ENCODE measurements at places on chromosomes 16 and 17.

DNA sequence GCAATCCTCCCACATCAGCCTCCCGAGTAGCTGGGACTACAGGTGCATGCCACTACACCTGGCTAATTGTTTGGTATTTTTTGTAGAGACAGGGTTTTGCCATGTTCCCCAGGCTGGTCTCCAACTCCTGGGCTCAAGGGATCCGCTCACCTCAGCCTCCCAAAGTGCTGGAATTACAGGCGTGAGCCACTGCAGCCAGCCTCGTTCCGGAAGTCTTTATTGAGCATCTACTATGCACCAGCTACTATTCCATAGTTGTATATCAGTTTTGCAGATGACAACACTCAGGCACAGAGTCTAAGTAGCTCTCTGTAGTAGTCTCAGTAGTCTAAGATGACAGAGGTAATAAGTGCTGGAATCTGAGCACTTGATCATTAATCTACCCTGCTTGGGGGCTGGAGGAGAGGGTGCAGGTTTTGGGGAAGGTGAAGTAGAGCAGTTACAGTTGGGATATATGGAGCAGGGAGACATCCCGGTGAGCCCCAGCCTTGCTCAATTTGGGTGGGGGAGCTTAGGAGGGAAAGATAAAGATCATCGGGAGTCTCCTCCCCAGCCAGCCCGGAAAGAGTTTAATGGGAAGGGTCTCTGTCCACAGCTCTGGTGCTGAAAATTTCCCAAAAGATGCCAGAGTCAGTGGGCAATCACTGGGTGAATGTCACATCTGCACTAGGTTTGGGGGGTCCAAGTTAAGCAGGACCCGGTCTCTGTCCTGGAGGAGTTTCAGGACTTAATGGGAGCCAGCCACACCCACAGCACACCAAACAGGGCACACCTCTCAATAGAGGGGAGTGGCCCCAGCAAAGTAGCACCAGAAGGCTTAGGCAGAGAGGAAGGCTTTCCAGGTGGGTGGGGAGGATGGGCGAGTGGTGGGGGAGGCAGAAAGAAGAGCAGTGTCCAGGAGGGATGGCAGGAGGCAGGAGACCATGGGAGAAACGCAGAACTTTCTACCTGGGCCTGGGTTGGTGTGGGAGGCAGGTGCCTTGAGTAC, 1.7 kb downstream of the OTOP3 start:
- no peak for DNase-seq

GRCh38 chr17:81402530-81402941, 7.3 kb downstream of the BAHCC1 start:
- no peak for DNase-seq

DNA sequence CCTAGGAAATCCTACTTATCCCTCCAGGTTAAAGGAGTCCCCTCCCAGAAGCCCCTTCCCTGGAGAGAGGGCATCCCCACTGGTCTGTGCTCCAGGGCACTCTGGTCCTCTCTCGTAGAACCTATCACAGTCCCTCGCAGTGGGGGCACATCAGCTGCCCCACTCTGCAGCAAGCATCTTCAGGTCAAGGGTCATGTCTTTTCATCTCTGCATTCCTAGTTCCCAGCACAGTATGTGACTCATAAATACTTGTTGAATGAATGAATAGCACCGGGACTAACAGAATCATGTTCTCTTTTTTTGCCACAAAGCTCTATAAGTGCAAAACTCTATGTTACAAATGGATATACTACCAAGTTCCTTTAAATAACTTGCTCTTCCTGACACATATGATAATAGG, 36.0 kb downstream of the RNF157 start:
- no peak for DNase-seq

DNA sequence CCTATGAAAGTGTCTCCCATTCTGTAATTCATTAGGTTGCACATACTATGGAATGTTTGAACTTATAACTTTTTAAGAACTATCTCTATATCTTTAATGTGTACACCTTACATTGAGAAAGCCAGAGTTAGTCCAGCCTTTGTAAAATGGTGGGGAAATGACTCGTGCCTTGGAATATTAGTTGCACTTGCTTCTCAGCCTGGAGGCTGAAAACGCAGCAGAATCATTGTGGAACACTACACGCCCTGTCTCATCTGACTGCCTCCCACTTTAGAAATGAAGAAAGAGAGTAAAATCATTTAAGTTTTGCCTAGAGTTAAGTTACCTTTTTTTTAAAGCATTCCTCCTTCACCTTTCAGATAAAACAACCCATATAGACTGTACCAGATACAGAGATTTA, 90.7 kb upstream of the WSB1 start:
- DNase-seq, result no peak

DNA sequence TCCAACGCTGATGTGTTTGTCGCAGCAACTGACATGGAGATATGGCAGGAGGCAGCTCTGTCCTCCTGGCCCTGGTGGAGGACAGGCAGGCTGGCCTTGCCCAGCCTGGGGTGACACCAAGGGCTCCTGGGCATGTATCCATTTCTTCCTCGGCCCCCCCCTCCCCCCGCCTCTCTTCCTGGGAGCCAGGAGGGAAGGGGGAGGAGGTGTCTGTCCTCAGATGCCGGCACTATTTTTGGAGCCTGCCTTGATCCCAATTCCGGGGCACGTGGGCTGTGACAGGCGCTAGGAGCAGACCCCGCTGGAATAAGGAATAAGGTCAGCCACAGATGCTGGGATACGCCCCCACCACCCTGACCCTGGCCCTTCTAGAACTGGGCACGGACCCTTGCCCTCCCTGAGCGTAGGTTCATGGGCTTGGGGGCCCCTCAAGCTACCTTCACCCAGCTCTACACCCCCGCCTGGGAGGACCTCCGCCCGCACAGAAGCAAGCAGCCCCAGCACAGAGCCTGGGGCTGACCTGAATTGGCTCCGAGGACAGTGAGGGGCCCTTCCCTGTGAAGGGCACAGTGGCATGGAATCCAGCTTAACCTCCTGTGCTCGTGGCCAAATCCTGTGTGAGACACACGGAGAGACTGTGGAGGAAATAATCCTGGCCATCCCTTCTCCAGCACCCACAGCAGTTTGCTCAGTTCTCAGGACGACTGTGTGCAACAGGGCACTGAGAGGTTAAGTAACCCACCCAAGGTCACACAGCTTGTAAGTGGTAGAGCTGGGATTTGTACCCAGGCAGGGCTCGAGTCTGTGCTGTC, 24.1 kb downstream of the SEC14L5 start:
- DNase-seq, result no peak

GRCh38 chr17:34386697-34387550, 23.9 kb upstream of the CCL1 start:
- DNase-seq, result no peak

DNA sequence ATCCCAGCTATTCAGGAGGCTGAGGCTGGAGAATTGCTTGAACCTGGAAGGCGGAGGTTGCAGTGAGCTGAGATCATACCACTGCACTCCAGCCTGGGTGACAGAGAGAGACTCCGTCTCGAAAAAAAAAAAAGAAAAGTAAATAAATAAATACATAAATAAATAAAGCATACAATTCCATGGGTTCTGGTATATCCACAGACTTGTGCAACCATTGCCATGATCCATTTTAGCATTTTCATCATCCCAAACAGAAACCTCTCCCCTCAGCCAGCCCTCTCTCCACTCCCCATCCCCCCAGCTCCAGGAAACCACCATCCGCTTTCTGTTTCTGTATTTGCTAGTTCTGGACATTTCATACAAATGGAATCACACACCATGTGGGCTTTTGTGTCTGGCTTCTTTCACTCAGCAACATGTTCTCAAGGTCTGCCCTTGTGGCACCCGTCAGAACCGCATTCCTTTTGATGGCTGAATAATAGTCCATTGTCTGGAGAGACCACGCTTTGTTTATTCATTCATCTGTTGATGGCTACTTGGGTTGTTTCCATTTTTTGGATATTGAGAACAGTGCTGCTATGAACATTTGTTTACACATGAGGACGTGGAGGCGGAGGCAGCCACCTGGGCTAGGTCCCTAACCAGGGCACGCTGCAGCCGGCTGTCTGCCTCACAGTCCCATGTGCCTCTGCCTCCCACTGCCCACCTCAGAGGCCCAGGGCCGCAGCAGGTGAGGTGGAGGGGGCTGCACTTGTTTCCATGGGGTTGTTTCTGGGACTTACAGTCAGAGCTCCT, 76.2 kb downstream of the NT5M start:
- DNase-seq, result no peak

GRCh38 chr16:57541754-57542435, 548 bp upstream of the ADGRG5 start:
- DNase-seq, result no peak

- no peak for DNase-seq
Observed at GRCh38 chr16:85203462-85203813, 91.2 kb upstream of the CIBAR2 start.

GRCh38 chr17:14831491-14831890, 433.6 kb downstream of the PMP22 start:
- DNase-seq, result no peak

- no peak for DNase-seq
Observed at GRCh38 chr16:60727851-60728250, 1308.4 kb downstream of the CDH8 start.

DNA sequence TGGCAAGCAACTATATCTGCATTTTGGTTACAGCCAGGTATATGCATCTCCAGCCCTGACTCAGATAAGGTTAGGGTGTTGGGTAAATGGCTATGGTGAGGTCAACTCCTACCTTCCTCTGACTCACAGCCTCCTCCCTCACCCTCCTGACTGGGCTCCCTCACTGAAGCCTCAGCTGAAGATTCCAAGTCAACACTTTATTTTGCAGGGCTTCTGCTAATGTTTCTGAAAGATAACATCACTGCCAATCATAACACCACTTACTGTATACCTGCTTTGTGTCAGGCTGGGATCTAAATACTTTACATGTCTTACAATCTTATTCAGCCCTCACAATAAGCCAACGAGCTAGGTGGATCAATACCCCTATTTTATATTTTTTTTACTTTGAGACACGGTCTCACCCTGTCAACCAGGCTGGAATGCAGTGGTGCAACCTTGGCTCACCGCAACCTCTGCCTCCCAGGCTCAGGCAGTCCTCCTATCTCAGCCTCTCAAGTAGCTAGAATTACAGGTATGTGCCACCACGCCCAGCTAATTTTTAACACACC, 47.8 kb upstream of the GCSH start:
- DNase-seq, result no peak

GRCh38 chr16:49608098-49608497, 234.5 kb downstream of the C16orf78 start:
- DNase-seq, result no peak

GRCh38 chr17:6969323-6969726, 26.5 kb upstream of the ALOX12 start:
- no peak for DNase-seq

- DNase-seq, result no peak
Observed at GRCh38 chr16:88370365-88370764, 12.4 kb upstream of the ZNF469 start.

DNA sequence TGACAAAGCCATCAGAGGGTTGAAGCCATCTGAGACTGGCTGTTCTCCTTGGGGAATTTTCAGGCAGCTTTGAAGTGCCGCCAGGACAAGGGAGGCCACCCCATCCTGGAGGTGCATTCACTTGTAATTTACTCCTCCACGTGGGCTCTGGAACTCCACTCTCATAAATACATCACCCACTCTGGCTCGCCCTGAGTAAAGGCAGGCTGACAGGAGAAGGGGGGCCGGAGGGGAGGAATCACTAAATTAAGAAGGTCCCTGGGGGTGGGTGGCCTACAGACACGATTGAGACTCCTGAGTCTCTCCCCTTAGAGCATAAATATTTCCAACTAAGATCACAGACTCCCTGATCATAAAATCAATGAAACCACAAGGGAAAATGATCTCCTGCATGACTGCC, 56.3 kb upstream of the HNF1B start:
- DNase-seq, result no peak

DNA sequence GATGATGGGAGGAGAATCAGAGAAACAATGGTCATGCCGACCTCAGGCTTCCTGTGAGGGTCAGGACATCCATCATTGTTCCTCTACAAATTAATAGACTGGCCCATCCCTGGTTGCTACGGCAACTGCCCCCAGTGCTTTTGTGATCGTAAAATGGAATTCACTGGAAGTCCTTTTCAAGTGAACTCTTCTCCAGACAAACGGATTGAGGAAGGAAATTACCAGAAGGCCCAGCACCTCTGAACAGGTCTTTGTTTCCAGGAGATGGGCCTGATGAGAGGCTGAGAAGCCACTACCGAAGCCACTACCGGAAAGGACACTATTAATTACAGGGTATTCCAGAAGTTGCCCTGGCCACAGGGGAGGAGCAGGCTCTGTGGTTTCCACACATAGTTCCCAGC, 126.0 kb downstream of the MGAT5B start:
- DNase-seq, result no peak

DNA sequence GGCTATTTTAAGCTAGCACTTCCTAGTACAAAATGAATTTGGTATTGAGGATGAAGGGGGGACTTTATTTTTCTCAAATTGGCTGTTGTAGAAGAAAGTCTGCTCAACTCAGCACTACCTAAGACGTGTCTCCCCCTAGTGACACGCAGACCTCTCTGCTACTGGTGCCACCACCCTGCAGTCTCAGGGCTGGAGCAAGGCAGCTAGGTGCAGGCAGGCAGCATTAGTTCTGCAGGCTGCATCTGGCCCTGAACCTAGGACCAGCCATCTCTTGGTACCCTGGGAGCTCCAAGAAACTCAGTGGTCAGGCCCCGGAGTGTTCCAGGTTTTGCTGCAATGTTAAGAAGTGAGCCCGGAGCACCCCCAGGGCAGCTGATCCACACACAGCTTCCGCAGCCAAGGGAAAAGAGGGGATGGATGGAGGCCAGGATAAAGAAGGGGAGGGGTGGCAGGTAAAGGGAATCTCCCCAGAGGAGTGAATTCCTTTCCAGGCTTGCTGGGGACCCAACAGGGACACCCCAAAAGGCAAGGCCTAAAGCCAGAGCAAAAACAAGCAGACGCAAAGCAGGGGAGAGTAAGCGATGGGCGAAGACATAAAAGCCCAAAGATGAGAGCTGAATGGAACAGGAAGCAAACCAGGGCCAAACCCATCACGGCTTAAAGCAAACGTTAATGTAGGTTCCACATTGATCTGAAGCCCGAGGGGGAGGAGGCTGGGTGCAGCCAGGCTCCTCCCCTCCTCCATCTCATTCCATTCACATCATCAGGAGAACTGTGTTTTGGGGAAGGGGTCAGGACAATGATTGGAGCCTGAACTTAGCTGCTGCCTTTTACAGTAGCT, 200.5 kb downstream of the ZFHX3 start:
- no peak for DNase-seq

DNA sequence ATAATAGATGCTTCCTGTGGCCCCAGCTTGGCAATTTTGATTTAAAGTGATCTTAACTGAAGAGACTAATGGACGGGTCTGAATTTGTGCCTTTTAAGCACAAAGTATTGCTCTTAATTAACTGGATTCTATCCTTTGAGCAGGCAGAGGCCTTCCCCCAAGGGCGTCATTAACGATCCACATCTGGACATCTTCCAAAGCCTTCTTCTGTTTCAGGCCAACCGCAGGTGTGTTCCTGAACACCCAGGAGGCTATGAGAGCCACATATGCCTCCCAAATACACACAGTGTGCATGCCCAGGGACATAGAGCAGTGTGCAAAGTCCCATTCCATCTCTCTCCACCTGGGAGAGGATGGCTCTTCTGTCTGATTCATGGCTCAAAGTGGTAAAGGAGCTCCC, 42.3 kb downstream of the MAPT start:
- DNase-seq, result no peak
